ENCODE measurements at places on chromosomes 6 and 20. TPM values are rescaled to one million over a fixed set of nuclear protein-coding genes. Genes with fewer than 3 reads are reported as not detected.

The KHDC3L gene
- not detected for total RNA-seq

The EGFL8 gene
- total RNA-seq, result 8.7 TPM

The GJA10 gene
- total RNA-seq, result not detected

The ENPP5 gene
- total RNA-seq, result not detected

The OPRM1 gene
- total RNA-seq, result not detected

The CDSN gene
- total RNA-seq, result not detected

The PLAGL2 gene
- total RNA-seq, result 30.3 TPM

The ARMC12 gene
- total RNA-seq, result 0.91 TPM

The AIF1 gene
- 70.2 TPM for total RNA-seq

The STX11 gene
- 14.5 TPM for total RNA-seq

The PNPLA1 gene
- not detected for total RNA-seq

The DPPA5 gene
- not detected for total RNA-seq

The CYP21A2 gene
- 0.59 TPM for total RNA-seq

The SIRPA gene
- 0.05 TPM for total RNA-seq

The TSBP1 gene
- total RNA-seq, result not detected

The SSTR4 gene
- not detected for total RNA-seq

The C20orf202 gene
- total RNA-seq, result 0.11 TPM

The SLC35B3 gene
- 12.4 TPM for total RNA-seq

The UBE2C gene
- total RNA-seq, result 181 TPM

The BPIFB1 gene
- not detected for total RNA-seq

The EPPIN gene
- total RNA-seq, result not detected

The MUC21 gene
- total RNA-seq, result not detected

The AIG1 gene
- total RNA-seq, result 3.8 TPM

The OPRL1 gene
- 0.70 TPM for total RNA-seq

The RIPOR2 gene
- total RNA-seq, result 182 TPM

The PPT2 gene
- 9.0 TPM for total RNA-seq

The CLVS2 gene
- not detected for total RNA-seq

The PKIB gene
- 0.36 TPM for total RNA-seq

The ADA gene
- 85.7 TPM for total RNA-seq

The SALL4 gene
- total RNA-seq, result 0.09 TPM

The RHAG gene
- total RNA-seq, result not detected

The LTA gene
- total RNA-seq, result 30.0 TPM

The SLPI gene
- total RNA-seq, result not detected

The TRAPPC3L gene
- not detected for total RNA-seq

The SAMD5 gene
- total RNA-seq, result not detected

The DEFB119 gene
- total RNA-seq, result not detected

The MCCD1 gene
- not detected for total RNA-seq

The ADGRF5 gene
- not detected for total RNA-seq

The RFX6 gene
- total RNA-seq, result not detected

The HAO1 gene
- total RNA-seq, result not detected

The RAB32 gene
- 0.70 TPM for total RNA-seq

The MYO6 gene
- 0.41 TPM for total RNA-seq

The CSNK2B gene
- total RNA-seq, result 229 TPM

The C6orf141 gene
- 0.55 TPM for total RNA-seq

The RPP21 gene
- 37.2 TPM for total RNA-seq
